ENCODE measurements at places on chromosomes 12 and 14. TPM values are rescaled to one million over a fixed set of nuclear protein-coding genes. Genes with fewer than 3 reads are reported as not detected.

DNA sequence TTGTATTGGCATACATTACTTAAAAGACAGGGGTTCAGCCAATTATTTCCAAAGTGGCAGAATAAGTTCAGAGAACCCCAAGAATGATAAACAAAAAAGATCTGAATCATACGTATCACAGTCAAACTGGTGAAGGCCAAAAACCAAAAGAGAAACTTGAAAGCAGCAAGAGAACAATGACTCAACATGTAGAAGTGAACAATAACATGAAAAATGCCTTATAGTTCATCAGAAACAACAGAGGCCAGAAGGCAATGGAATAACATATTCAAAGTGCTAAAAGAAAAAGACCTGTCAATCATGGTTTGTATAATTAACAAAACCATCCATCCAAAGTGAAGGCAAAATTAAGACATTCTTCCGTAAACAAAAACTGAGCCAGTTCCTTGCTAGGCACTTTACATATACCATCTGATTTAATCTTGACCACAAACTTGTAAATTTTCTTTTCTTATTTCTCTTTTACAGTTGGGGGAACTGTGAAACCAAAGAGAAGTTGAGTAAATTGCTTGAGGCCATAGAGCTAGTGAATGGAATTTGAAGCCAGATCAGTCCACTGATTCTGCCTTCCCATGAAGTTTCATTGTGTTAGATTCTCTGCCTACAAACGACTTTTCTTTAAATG, 232.1 kb upstream of the SEL1L start:
- DNase-seq = no peak

DNA sequence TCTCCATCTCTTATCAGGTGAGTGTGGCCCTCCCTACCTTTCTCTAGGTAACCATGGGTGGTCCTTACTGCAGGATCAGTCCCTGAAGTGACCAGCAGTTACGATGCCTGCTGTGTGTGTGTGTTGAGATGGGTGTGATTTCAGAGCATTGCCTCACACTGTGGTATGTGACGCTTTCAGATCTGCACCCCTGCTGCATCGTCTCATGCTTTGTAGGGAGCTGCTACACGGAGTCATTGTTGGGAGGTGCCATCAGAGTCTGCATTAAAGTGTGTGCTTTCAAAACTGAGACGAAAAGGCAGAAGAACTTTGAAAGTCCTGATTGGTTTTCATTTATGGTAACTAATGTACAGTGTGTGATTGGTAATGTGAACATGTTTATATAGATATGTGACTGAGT, 150.5 kb downstream of the PELI2 start:
- DNase-seq = no peak

DNA sequence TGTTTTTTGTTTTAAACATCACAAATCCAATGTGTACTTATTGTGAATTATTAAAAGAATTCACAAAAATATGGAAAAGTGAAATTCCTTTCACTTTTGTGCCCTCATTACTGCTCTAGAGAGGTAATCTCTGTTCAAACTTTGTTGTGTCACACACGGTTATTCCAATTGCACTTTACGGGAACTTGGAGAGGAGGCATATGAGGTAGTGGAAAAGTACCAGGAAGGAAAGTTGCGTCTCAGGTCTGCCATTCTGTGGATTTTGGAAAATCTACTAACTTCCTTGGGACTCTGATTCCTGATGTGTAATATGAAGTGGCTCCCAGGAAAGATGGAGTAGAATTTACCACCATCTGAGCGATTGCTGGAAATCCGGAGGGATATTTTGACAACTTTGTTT, 90.9 kb upstream of the DCN start:
- no peak for DNase-seq

NANOG gene
- not detected for total RNA-seq

OR4K2 gene
- total RNA-seq = not detected

OTX2 gene
- 0.84 TPM for total RNA-seq

ATP23 gene
- 7.7 TPM for total RNA-seq

Data from neural crest cell (in vitro differentiated cells).